ENCODE measurements at places on chromosomes 1 and 21. TPM values are rescaled to one million over a fixed set of nuclear protein-coding genes. Genes with fewer than 3 reads are reported as not detected.

DNA sequence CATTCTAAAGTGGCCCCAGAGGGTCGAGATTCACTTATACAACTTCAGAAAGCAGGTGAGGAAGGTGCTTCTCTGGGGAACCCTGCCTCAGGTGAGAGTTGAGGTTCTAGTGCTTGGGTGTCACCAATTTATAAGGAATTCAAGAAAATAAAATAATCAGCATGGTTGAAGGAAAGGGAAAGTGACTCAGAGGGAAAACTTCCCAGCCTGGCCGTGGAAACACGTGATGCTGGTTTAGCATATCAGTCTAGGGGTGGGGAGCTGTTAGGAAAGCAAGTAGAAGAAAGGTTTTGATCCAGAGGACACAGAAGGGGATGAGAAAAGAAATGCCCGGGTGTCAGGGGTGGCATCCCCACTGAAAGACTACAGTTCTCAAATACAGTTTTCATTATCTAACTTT is 37.7 kb upstream of the TMEM125 start:
- no peak for DNase-seq

- no peak for DNase-seq
These were observed 95.9 kb downstream of the USP25 start for GRCh38 chr21:15825700-15826099.

DNA sequence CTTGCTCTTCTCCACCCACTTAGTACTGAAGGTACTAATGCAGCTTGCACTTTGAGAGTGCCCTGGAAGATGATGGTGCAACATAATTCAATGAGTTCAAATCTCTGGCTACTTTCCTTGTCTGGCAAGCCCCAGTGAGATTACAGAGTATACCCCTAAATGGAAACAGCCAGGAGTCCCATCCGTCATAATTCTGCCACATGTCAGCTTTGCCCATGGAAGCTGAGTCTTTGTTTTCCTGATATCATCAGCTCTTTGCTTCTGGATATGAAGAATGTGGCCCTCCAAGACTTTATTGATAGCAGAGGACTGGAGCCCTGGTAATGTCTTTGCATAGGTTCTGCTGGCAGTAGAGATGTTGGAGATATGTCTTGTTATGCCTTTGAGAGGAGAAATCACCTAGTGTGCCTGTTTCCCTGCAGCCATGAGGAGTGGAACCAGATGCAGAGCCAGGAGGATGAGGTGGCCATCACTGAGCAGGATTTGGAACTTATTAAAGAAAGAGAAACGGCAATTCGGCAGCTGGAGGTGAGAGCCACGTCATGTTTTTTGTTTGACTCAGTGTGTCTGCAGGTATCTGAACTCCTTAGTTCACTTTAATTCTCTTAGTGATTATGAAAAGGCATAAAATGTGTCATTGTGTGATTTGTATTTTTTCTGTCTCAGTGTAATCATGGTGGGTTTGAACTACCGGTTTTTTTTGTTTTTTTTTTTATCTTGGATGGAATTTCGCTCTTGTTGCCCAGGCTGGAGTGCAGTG is 18.7 kb upstream of the PPP1R8 start:
- DNase-seq = peak; percentile 12

The CASQ2 gene
- not detected for polyA plus RNA-seq

The GBP2 gene
- 10.2 TPM for polyA plus RNA-seq

The CRYAA gene
- polyA plus RNA-seq = not detected

The LHX8 gene
- polyA plus RNA-seq = 0.30 TPM

Data from SK-N-SH (cell line).